Hepatocyte (in vitro differentiated cells): ENCODE measurements at places on chromosomes 2 and 18. TPM values are rescaled to one million over a fixed set of nuclear protein-coding genes. Genes with fewer than 3 reads are reported as not detected.
A peak's percentile ranks its signal among the peaks of the same experiment; 100 is the strongest.

OTOF gene
- total RNA-seq, result 0.10 TPM in 1 of 2 replicates, not detected in the other

MATN3 gene
- 2.3 and 3.5 TPM in 2 replicates for total RNA-seq

SYT4 gene
- total RNA-seq, result 1.7 TPM in 2 replicates

PLGLB1 gene
- total RNA-seq, result 4.4 and 6.6 TPM in 2 replicates

GRCh38 chr18:57798713-57799373 is 4.3 kb downstream of the ATP8B1 start:
- peak overlapping the region; percentile 85 for H3K27ac ChIP-seq
- no peaks in the 10 kb centered on the region for H3K36me3 ChIP-seq
- peaks cover 6% of the 10 kb centered on the region for H3K27me3 ChIP-seq
- peak; percentile 42 for DNase-seq
- no peak overlapping the region for H3K4me3 ChIP-seq
- peaks cover 34% of the 10 kb centered on the region for H3K4me1 ChIP-seq

GRCh38 chr2:85851253-85852151 is 37.3 kb downstream of the ST3GAL5 start:
- H3K36me3 ChIP-seq, result no peaks in the 10 kb centered on the region
- no peaks in the 10 kb centered on the region for H3K4me1 ChIP-seq

- no peak for DNase-seq
- H3K4me1 ChIP-seq, result no peaks in the 10 kb centered on the region
- H3K27me3 ChIP-seq, result peaks cover 3% of the 10 kb centered on the region
Measured at GRCh38 chr2:197852108-197852507, 47.7 kb downstream of the PLCL1 start.

GRCh38 chr2:89000235-89000634 is 308.8 kb downstream of the RPIA start:
- H3K27me3 ChIP-seq, result no peaks in the 10 kb centered on the region
- no peaks in the 10 kb centered on the region for H3K36me3 ChIP-seq

DNA sequence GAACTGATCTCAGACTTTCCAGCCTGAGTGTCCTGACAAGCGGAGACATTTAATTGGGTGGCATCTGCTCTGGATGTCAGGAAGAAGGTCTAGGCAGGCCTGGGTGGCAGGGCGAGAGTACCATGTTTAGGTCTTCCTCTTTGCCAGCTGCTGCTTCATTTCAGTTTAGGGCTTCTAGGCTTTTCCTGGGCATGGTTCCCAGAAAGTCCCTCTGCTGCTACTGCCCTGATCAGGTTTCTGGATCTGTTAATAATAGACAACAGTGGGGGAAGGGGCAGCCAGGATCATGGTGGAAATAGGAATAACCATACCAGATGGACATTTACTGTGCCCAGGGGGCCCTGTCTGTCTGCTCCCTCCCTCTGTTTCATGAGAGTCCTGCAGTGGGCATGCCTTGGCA is 2.3 kb upstream of the PLCD4 start:
- H3K36me3 ChIP-seq, result no peaks in the 10 kb centered on the region
- H3K27me3 ChIP-seq, result no peaks in the 10 kb centered on the region
- H3K27ac ChIP-seq, result peak overlapping the region; percentile 53
- H3K4me1 ChIP-seq, result peaks cover 3% of the 10 kb centered on the region

DNA sequence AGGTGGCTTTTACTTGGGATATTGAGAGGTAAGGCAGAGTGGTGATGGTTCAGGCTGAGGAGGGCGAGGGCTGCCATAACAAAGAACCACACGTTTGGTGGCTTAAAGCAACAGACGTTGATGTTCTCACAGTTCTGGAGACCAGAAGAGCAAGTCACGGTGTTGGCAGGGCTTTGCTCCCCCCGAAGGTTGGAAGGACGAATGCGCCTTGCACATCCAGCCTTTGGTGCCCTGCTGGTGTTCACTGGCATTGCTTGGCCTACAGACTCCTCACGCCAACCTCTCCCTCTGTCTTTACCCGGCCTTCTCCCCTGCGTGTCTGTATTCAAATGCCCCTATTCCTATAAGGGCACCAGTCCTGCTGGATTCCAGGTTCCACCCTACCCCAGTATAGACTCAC is 125.4 kb downstream of the TPO start:
- peak; percentile 45 for DNase-seq
- H3K4me1 ChIP-seq, result no peaks in the 10 kb centered on the region
- H3K27me3 ChIP-seq, result no peaks in the 10 kb centered on the region
- H3K27ac ChIP-seq, result no peak overlapping the region
- H3K36me3 ChIP-seq, result no peaks in the 10 kb centered on the region
- no peak overlapping the region for H3K4me3 ChIP-seq

- no peak for DNase-seq
- no peak overlapping the region for H3K27ac ChIP-seq
- no peak overlapping the region for H3K4me3 ChIP-seq
- H3K36me3 ChIP-seq, result no peaks in the 10 kb centered on the region
Measured at GRCh38 chr2:239710953-239711861, 310.4 kb upstream of the HDAC4 start.

- peak; percentile 28 for DNase-seq
- H3K27ac ChIP-seq, result peak overlapping the region; percentile 47
- H3K27me3 ChIP-seq, result no peaks in the 10 kb centered on the region
- peaks cover 21% of the 10 kb centered on the region for H3K4me1 ChIP-seq
- H3K36me3 ChIP-seq, result no peaks in the 10 kb centered on the region
Measured at GRCh38 chr2:223537651-223538601, 64.2 kb downstream of the SCG2 start.

DNA sequence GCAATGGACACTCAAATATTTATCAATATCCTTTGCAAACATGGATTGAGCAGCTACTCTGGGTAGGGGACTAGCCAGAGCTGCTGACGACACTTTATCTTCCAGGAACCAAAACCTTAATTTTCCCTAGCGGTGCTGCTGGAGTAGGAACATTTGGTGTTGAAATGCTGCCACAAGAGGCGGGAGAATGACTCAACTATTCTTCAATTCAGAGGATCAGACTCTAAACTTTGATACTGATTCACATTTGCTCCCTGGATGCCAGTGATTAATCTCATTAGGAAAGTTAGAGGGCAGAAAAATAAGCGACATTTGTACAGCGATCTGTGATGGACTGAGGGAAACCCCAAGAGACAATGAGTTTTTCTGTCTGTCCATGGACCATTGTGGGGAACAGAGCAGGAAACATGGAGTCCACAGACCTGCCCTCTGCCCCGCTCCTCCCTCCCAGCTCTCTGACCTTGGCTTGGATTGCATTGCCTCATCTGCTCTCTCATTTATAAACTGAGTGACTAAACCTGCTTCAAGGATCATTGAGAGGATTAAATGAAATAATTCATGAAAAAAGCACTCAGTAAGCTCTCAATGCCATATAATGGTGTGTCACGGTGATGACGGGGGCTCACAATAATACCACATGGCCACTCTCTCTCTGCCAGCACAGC is 12.6 kb upstream of the EPB41L3 start:
- no peaks in the 10 kb centered on the region for H3K27me3 ChIP-seq
- no peak overlapping the region for H3K27ac ChIP-seq
- no peak for DNase-seq
- H3K36me3 ChIP-seq, result no peaks in the 10 kb centered on the region
